ENCODE measurements at places on chromosomes 12 and 14.

DNA sequence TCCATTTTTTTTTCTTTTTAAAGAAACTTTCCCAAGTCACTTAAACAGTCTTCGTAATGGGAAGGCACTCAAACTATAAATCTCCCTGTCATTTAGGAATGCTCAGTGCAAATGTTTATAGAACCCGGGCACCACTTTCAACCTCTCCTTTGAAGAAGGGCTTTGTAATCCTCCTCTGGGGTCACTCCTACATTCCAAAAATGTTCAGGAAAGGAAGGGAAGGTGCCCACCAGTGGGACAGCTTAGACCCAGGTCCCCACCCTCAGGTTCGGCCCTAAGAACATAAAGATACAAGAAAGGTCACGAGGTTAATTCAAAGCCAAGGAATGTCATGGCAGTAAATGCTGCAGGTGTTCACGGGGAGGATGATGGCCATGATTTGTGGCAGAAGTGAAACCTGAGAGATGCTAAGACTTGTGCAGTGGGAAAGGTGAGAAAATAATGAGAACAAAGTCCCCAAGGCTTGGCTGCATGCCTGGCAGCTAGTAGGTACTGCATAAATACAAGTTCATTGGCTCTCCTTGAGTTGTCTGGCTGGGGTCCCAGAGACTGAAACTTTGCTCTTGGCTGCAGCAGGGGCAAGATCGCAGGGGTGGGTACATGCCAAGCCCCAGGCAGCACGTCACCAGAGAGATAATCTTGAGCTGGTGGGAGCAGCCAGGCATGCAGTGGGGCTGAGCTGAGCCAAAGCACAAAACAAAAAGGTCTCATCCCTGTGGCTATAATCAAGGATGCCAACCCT is 21.1 kb downstream of the KRT18 start:
- no peak for DNase-seq

- DNase-seq: no peak
Observed at GRCh38 chr12:19140381-19141236, 11.1 kb downstream of the PLEKHA5 start.

GRCh38 chr12:79648881-79649280 is 41.9 kb downstream of the PAWR start:
- DNase-seq: no peak

DNA sequence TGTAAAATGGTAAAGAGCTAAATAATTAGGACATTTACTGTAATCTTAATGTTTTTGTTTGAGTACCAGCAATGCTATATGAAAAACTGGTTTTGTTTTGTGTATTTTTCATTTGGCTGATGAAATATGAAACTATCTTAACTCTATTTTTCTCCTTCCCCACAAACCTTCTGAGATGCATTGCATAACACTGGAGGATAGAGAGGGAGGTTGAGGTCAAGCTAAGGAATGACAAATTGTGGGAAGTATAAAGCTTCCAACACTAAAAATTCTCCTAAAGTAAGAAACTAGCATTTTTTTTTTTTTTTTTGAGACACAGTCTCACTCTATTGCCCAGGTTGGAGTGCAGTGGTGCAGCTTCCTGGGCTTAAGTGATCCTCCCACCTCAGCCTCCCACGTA is 31.5 kb upstream of the SRP54 start:
- DNase-seq: no peak

DNA sequence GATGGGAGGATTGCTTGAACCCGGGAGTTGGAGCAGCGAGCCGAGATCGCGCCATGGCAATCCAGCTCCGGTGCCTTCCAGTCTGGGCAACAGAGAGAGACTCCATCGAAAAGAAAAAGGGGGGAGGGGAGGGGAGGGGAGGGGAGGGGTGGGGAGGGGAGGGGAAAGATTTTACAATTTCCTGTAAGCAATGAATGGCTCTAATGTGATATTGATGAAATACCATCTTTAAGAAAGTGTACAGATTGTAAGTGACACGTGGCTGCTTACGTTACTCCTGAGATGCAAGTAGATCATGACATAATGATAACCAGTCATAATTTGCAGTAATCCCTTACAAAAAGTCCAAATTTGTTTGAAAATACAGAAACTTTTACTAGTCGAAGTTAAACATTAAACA is 1.4 kb downstream of the SLC25A21 start:
- DNase-seq: no peak

DNA sequence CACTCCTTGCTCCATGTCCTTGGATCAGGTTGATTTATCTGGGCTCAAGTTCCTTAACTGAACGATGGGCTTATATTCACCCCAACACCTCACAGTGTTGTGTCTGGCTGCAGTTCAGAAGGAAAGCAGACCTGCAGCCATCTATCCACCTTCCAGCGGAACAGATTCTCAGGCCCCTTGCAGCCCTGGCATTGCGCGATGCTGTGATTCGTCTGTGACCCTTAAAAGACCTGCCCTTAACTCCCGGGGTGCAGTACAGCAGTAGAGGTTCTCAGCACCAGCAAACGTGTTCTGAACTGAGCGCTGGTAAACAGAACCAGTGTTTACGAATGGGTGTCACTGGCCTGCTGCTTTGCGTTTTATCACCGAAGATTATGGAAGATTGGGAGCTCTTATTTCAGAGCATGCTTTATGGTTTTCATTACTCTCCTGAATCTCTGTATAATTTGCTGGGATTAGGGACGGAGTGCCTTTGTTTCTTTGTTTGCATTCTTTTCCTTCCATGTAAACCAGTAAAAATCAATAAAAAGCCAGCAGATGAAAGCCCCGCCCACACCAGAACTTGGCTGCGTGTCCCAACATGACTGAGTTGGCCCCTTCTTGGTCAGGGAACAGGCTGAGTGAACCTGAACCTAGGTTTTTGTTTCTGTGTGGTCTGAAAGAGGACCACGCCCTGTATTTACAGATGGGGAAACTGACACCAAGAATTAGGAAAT is 286.7 kb upstream of the CRY1 start:
- DNase-seq: no peak

DNA sequence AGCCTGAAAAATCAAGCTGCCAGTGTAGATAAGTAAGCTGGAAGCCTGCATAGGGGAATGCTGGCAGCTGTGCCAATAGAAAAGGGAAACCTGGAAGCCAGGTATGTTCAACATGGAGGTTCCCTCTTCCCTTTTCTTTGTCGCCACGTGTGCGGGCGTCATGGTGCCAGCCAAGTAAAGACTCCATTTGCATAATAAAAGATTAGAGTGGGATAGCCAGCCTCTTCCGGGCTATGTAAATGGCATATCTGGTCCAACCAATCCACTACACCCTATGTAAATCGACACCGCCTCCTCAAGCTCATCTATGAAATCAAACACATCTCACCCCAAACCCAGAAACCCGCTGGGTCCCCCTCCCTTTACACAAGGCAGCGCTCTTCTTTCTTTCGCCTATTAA is 5.6 kb upstream of the ADGRD1 start:
- no peak for DNase-seq

DNA sequence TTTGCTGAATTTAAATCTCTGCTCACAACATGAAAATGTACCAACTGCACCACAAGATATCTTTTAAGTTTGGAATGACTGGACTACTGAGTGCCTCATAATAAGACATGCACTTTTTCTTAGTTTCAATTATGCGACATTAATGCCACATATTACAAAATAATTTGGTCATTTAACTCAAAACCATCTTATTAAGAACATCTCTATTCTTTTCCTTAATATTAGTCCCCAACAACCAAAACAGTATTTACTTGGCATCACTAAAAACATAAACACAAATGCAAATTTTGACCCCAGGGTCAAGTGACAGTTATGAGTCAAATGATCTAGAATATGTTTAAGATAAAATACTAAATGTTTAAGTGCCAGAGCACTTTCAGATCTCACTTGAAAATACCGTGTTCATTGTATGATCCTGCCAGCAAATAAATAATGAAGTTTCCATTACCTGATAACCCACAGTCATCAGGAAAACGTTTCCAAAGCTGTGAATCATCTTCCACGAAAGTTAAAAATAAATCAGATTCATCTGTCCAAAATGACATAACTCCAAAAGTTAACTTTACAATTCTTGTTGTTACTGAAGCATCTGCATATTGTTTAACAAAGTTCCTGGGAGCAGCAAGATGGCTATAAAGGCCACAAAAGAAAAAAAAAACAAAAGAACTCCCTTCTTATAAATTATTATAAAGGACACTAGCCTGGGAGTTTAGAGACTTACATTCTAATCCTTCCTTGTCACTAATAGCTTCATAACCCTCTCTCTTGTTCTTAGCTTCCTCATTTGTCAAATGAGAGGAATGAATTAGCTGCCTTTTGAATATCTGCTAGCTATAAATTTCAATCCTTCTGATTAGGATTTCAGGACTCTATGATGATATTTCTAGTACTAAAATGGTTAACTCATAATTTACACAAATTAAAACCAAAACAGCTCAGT is 30.5 kb upstream of the AP4S1 start:
- DNase-seq: no peak

- DNase-seq: no peak
Observed at GRCh38 chr12:113190761-113191160, 5.2 kb downstream of the RITA1 start.

GRCh38 chr14:86321151-86321550 is 791.2 kb downstream of the FLRT2 start:
- no peak for DNase-seq

DNA sequence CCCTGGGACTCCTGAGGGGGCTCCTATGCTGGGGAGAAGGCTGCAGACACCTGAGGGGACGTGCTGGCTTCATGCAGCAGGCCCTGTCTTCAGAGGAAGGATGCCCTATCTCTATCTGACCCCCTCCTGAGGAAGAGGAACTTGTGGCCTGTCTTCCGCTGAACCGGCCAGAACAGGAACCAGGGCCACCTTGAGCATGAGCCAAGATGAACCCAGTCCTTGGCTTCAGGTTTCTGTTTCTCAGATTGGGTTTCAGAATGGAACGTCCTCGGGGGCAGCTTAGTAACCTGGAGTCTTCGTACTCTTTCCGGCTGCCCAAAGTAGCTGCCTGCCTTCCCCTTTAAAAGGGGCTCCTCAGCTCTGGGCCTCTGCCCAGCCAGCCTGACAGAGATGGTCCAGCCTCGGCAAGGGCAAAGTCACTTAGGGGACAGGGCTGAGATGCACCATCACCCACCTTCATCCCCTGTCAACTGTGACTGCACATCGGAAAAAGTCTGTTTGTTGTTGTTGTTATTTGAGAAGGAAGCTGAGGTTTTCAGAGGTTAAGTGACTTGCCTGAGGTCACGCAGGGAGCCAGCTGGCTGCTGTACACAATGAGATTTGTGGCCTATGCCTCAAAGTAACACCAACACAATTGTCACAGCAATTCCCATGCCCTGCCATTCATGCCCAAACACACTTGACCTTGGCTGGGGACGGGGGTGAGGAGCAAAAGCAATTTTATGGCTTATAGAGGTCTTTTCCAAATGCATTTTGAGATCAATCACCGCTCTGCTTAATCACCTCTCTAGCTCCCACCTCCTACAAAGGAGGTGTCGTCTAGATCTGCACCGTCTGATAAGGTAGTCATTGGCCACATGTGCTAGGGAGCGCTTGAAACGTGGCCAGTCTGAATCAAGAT is 13.4 kb downstream of the ASB2 start:
- peak; percentile 61 for DNase-seq

GRCh38 chr12:68397566-68398158 is 65.5 kb upstream of the MDM1 start:
- DNase-seq: no peak

DNA sequence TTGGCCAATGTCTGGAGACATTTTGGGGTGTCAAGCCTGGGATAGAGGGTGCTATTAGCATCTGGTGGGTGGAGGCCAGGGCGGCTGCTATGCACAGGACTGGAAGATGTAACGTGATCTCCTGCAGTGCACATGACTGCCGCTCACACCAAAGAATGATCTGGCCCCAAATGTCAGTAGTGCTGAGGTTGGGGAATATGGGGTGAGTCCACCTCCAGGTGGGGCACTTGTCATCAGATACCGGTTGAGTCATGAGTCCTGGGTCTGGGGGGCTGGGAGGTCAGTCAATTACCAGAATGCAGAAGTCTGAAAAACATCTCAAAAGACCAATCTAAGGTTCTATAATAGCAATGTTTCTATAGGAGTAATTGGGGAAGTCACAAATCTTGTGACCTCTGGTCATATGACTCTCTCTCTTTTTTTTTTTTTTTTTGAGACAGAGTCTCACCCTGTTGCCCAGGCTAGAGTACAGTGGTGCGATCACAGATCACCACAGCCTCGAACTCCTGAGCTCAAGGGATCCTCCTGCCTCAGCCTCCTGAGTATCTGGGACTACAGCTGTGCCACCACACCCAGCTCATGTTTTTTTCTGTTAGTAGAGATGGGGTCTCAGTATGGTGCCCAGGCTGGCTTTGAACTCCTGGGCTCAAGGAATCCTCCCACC is 6.0 kb upstream of the SDSL start:
- DNase-seq: no peak

GRCh38 chr12:75257510-75257909 is 47.9 kb upstream of the KCNC2 start:
- no peak for DNase-seq

GRCh38 chr12:80988986-80989385 is 51.3 kb upstream of the LIN7A start:
- DNase-seq: no peak

GRCh38 chr12:103647267-103647666 is 60.2 kb downstream of the STAB2 start:
- DNase-seq: no peak

GRCh38 chr12:19482036-19482435 is 42.7 kb downstream of the AEBP2 start:
- no peak for DNase-seq

- no peak for DNase-seq
Observed at GRCh38 chr12:124412646-124413015, 117.7 kb downstream of the RFLNA start.
